ENCODE measurements at places on chromosomes 1 and 21. TPM values are rescaled to one million over a fixed set of nuclear protein-coding genes. Genes with fewer than 3 reads are reported as not detected.

- peaks cover 7% of the 10 kb centered on the region for H3K4me1 ChIP-seq
- H3K27ac ChIP-seq = no peak overlapping the region
- peaks cover 2% of the 10 kb centered on the region for H3K36me3 ChIP-seq
- no peak overlapping the region for H3K4me3 ChIP-seq
- no peak for DNase-seq
Observed at GRCh38 chr1:59156051-59156450, 140.8 kb upstream of the FGGY start.

DNA sequence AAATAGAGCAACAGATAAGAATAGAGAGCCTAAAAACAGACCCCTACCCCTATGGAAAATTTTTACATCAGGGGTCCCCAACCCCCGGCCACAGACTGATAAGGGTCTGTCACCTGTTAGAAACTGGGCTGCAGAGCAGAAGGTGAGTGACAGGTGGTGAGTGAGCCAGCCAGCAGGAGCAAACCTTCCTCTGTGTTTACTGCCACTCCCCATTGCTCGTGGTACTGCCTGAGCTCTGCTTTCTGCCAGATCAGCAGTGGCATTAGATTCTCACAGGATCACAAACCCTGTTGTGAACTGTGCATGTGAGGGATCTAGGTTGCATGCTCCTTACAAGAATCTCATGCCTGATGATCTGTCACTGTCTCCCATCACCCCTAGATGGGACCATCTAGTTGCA lies 174.1 kb downstream of the FOXD2 start:
- H3K27me3 ChIP-seq = peaks cover 4% of the 10 kb centered on the region
- no peak overlapping the region for H3K4me3 ChIP-seq
- no peaks in the 10 kb centered on the region for H3K4me1 ChIP-seq
- no peak for DNase-seq

- DNase-seq = no peak
- H3K4me1 ChIP-seq = no peaks in the 10 kb centered on the region
- H3K36me3 ChIP-seq = no peaks in the 10 kb centered on the region
- no peak overlapping the region for H3K4me3 ChIP-seq
Observed at GRCh38 chr1:35655196-35655595, 13.9 kb upstream of the PSMB2 start.

The FMO2 gene
- not detected for total RNA-seq

DNA sequence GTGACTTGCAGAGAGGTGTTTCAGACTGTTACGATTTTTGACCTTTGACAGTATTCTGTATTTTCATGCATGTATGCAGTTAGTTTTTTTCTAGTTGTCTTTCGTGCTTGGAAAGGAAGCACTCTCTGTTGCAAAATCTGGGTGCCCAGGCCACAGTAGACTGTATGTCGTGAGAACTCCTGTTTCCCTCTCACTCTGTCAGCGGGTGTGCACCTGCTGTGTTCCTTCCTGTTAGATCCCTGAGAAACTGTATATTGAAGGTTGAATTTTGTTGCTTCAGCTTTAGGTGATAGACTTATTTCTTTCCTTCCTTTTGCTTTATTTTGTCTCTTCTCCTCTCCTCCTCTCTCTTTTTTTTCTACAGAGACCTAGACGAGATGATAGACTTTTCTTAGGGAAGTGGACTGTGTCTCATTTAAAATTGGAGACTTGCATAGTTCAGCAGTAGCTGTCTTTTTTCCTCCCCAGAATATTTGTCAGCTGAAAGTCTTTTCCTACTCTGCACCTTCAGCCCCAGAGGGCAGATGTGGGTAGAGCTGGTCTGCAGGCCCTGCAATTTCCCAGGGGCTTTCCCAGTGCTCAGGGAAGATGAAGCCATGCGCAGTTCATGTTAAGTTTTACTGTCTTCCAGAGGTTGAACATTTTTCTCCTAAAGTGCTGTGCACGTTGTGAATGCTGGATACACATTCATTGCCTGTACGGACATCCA lies 1.4 kb downstream of the TRAPPC10 start:
- H3K4me3 ChIP-seq = peak overlapping the region; percentile 87
- H3K4me1 ChIP-seq = peaks cover 55% of the 10 kb centered on the region
- peaks cover 15% of the 10 kb centered on the region for H3K36me3 ChIP-seq
- DNase-seq = no peak

DNA sequence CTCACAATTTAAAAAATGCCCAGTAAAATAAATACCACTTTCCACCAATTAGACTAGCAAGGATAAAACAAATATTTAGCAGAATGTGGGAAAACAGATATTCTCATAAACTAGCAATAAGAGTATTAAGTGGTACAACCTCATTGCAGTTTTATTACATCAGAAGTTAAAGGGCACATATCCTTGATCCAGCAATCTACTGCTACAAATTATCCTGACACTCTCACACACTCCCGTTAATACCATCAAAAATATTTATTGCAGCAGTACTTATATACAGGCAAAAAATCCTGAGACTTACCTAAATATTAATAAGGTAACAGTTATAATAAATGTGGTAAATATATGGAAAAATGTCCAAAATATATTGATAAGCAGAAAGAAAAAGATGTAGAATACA lies 44.3 kb downstream of the ZNF644 start:
- DNase-seq = no peak
- H3K4me3 ChIP-seq = no peak overlapping the region
- H3K27ac ChIP-seq = no peak overlapping the region
- peaks cover 13% of the 10 kb centered on the region for H3K4me1 ChIP-seq

DNA sequence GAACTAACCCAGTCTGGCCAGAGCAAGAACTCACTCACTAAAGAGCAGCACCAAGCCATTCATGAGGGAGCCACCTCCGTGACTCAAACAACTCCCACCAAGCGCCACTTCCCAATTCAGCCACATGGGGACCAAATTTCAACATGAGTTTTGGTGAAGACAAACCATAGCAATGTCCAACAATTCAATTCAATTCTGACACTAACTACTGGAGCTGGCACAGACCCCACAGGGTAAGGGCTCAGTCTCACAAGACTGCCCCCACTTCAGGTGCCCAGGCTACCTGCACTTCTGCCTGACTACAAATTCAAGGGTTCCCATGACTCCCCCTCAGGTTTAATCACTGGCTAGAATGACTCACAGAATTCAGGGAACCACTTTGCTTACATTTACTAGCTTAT lies 48.8 kb upstream of the RAP1A start:
- H3K4me3 ChIP-seq = no peak overlapping the region
- peak; percentile 19 for DNase-seq
- no peaks in the 10 kb centered on the region for H3K36me3 ChIP-seq
- peaks cover 16% of the 10 kb centered on the region for H3K4me1 ChIP-seq

The RGL1 gene
- total RNA-seq = 3.4 TPM

The SELL gene
- 151 TPM for total RNA-seq

The GBP3 gene
- total RNA-seq = 15.5 TPM

GRCh38 chr1:65344171-65344814 lies 35.0 kb downstream of the DNAJC6 start:
- H3K27me3 ChIP-seq = peaks cover 2% of the 10 kb centered on the region
- no peak for DNase-seq
- H3K36me3 ChIP-seq = no peaks in the 10 kb centered on the region
- H3K4me1 ChIP-seq = no peaks in the 10 kb centered on the region
- no peak overlapping the region for H3K27ac ChIP-seq
- H3K4me3 ChIP-seq = no peak overlapping the region

The TMEM61 gene
- not detected for total RNA-seq

- DNase-seq = no peak
- H3K27me3 ChIP-seq = peaks cover 2% of the 10 kb centered on the region
- no peaks in the 10 kb centered on the region for H3K4me1 ChIP-seq
- no peak overlapping the region for H3K27ac ChIP-seq
Observed at GRCh38 chr1:85494074-85494903, 29.3 kb upstream of the DDAH1 start.

- DNase-seq = no peak
- H3K36me3 ChIP-seq = peaks cover 3% of the 10 kb centered on the region
- peaks cover 8% of the 10 kb centered on the region for H3K27me3 ChIP-seq
- H3K27ac ChIP-seq = no peak overlapping the region
Observed at GRCh38 chr1:119714583-119714982, 2.8 kb downstream of the PHGDH start.

GRCh38 chr1:224851210-224851847 lies 78.1 kb upstream of the DNAH14 start:
- no peak overlapping the region for H3K27ac ChIP-seq
- H3K36me3 ChIP-seq = no peaks in the 10 kb centered on the region
- no peak for DNase-seq
- H3K4me3 ChIP-seq = no peak overlapping the region
- H3K4me1 ChIP-seq = no peaks in the 10 kb centered on the region

DNA sequence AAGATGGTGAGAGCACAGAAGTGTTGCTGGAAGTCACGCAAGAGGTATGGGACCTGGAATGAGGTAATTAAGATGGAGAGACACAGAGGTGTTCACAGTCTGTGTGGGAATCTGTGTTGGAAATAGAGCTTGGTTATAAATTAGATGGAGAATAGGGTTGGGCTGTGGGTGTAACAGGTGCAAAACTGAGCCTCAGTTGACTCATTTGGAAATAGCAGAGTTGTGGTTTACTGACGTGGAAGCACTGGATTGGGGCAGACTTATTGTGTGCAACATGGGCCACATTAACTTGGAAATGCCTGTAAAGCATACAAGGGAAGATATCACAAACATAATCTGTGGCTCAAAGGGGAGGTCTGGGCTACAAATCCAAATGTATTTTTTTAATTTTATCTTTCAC lies 13.0 kb downstream of the CAMSAP2 start:
- no peak for DNase-seq
- H3K4me3 ChIP-seq = no peak overlapping the region
- no peak overlapping the region for H3K27ac ChIP-seq
- H3K27me3 ChIP-seq = peaks cover 3% of the 10 kb centered on the region
- no peaks in the 10 kb centered on the region for H3K4me1 ChIP-seq
- no peaks in the 10 kb centered on the region for H3K36me3 ChIP-seq

GRCh38 chr1:236568285-236568894 lies 35.9 kb downstream of the HEATR1 start:
- H3K4me3 ChIP-seq = no peak overlapping the region
- no peaks in the 10 kb centered on the region for H3K27me3 ChIP-seq
- peaks cover 93% of the 10 kb centered on the region for H3K36me3 ChIP-seq
- no peak for DNase-seq

The KCNK2 gene
- not detected for total RNA-seq

The S100A7A gene
- total RNA-seq = not detected

GRCh38 chr1:12153181-12153785 lies 13.5 kb upstream of the TNFRSF1B start:
- H3K4me3 ChIP-seq = peak overlapping the region; percentile 52
- no peaks in the 10 kb centered on the region for H3K27me3 ChIP-seq
- peak; percentile 47 for DNase-seq
- no peaks in the 10 kb centered on the region for H3K36me3 ChIP-seq
- H3K4me1 ChIP-seq = peaks cover 91% of the 10 kb centered on the region

The BRINP3 gene
- total RNA-seq = not detected

DNA sequence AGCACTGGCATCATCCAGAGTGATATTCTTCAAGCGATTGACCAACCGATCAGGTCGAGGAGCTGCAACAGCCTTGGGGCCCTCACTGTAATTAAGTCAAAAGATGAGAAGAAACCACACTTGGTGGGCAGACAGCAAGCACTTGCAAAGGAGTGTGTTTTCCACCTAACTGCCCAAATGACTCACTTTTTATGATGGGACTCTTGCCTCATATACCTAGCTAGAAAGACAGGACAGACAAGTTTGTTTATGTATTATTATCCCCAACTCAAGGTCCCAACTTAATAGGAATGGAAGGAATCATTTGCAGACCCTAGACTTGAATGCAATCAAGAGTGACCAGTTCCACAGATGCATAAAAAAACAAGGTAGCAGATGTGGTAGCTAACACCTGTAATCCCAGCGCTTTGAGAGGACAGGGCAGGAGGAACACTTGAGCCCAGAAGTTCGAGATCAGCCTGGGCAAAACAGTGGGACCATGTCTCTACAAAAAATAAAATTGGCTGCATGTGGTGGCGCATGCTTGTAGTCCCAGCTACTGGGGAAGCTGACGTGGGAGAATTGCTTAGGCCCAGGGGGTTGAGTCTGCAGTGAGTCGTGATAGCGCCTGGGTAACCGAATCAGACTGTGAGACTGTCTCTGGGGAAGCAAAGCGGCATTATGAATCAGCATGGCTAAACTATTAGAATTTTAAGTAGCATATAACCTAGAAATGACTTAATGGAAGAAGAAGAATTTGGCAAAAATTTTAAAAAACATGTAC lies 2.3 kb upstream of the NRAS start:
- peaks cover 26% of the 10 kb centered on the region for H3K4me1 ChIP-seq
- no peak for DNase-seq
- no peak overlapping the region for H3K27ac ChIP-seq
- no peaks in the 10 kb centered on the region for H3K27me3 ChIP-seq
- H3K36me3 ChIP-seq = peaks cover 84% of the 10 kb centered on the region

The SLC44A3 gene
- not detected for total RNA-seq
